ENCODE measurements at places on chromosomes 1 and 21.

DNA sequence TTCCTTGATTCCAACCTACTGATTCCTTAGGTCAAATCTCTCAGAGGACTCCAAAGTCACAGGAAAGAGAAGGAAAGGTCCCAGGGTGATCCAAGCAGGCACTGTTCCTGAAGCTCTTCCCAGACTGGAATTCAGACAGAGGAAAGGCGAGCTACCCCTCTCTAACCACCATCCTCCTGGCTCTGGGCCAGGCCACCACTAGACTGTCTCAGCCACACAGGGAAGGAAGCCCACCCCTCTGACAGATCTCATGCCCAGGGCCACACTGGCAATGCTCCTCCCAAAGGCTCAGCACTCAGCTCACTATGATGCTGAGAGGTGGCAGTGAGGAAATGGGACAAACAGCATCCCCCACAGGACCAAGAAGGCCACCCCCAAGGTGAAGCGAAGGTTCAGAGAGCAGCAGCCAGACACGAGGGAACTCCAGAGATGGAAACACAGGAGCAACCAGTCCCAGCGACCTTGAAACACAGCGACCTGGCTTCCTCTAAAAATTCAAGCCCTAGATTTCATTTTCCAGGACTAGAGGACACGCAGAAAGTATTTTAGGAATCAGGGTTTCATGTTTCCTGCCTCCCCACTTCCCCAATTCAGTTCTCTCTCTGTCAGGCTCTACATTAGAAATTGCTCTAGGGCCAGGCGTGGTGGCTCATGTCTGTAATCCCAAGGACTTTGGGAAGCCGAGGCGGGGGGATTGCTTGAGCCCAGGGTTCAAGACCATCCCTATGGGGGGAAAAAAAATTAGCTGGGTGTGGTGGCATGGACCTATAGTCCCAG is 18.8 kb downstream of the PIK3C2B start:
- no peak for DNase-seq

DNA sequence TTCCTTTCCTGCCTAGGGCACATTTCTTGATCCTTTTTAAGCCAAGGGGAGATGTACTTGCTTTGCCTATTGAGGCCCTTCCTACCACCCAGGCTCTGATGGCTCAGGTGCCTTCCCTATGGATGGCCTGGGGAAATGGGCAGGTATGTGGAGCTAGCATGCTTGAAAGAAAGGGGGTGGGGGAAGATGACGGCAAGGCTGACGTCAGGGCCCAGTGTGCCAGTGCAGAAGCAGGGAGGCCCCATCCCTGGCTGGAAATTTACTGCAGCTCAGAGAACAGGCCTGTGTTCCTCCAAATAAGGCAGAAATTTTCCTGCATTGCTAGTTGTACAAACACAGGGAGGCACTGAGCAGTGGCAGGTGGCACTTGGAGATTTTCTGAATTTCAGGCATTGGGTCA is 453.2 kb upstream of the VAMP3 start:
- no peak for DNase-seq

GRCh38 chr1:20470194-20470593 is 15.8 kb downstream of the CAMK2N1 start:
- DNase-seq = no peak

GRCh38 chr1:180183426-180183825 is 28.8 kb downstream of the QSOX1 start:
- DNase-seq = no peak

GRCh38 chr1:108100148-108100547 is 100.0 kb downstream of the SLC25A24 start:
- DNase-seq = no peak

- no peak for DNase-seq
Observed at GRCh38 chr1:8903908-8904650, 25.6 kb upstream of the ENO1 start.

All from renal cortex interstitium (tissue), 15 donors.